ENCODE measurements at places on chromosomes 7 and 10. TPM values are rescaled to one million over a fixed set of nuclear protein-coding genes. Genes with fewer than 3 reads are reported as not detected.
A peak's percentile ranks its signal among the peaks of the same experiment; 100 is the strongest.

DNA sequence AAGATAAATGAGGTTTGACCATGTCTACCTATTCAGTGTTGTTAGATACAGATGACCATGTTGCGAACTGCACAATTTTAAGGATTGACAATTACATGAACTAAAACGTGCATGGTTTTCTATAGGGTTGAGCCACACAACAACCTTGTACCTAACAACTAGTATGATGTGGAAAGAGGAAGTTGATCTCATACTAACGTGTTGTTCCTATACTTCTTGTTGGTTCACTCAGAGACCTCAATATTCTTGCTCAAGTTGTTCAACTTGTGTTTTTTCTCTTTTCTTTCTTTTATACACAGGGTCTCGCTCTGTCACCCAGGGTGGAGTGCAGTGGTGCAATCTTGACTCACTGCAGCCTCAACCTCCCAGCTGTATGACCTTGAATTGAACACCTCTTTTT lies 6.1 kb upstream of the KEL start:
- H3K27me3 ChIP-seq, result peaks cover 50% of the 10 kb centered on the region
- no peaks in the 10 kb centered on the region for H3K4me1 ChIP-seq
- no peak overlapping the region for H3K4me3 ChIP-seq

The IGFBP1 gene
- 3.3 TPM for total RNA-seq

The NEUROD6 gene
- not detected for total RNA-seq

GRCh38 chr7:100559127-100559526 lies 14.6 kb downstream of the SAP25 start:
- DNase-seq, result no peak
- no peaks in the 10 kb centered on the region for H3K4me1 ChIP-seq
- H3K27me3 ChIP-seq, result no peaks in the 10 kb centered on the region
- H3K36me3 ChIP-seq, result peaks cover 48% of the 10 kb centered on the region

The OR2A2 gene
- not detected for total RNA-seq

DNA sequence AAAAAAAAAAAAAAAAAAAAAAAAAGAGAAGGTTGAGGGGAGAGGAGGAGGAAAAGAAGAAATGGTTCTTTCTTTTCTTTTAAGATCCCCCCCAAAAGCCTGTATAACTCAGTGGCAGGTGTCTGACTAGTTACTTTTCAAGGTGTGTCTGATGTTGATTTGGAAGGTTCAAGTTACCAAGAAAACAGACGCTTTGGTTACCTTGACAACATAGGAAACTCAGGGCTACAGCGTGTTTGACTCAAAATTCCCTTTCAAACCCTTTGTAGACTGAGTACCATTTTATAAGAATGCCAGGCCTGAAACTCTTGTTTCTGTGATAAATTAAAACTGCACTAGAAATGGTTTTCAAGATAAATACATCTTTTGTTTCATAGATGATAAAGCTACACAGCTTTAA lies 286.8 kb downstream of the SKIDA1 start:
- DNase-seq, result no peak
- H3K4me3 ChIP-seq, result no peak overlapping the region
- H3K27me3 ChIP-seq, result no peaks in the 10 kb centered on the region
- H3K4me1 ChIP-seq, result peaks cover 10% of the 10 kb centered on the region

- peaks cover 74% of the 10 kb centered on the region for H3K27me3 ChIP-seq
- no peaks in the 10 kb centered on the region for H3K36me3 ChIP-seq
- no peak for DNase-seq
- H3K4me1 ChIP-seq, result no peaks in the 10 kb centered on the region
- no peak overlapping the region for H3K27ac ChIP-seq
Measured at GRCh38 chr10:122468307-122468925, 7.1 kb downstream of the HTRA1 start.

GRCh38 chr7:108586274-108586710 lies 16.6 kb downstream of the DNAJB9 start:
- no peak overlapping the region for H3K4me3 ChIP-seq

DNA sequence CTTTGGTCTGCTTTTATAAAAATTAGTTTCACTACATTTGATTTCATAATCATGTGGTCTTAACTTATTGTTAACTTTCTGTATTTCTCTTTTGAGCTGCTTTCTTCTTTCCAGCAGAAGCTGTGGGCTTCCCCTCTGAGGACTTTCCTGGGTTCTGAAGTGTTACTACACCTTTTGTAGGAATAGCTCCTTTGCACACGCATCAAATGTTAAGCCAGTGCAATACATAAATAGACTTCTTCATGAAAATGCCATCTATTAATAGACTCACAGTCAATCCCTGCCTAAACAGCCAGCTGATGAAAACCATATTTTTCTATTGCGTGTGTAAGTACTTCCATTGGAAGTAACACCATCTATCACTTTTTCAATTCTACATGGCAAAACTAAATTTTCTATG lies 1.5 kb downstream of the ABCB4 start:
- peaks cover 38% of the 10 kb centered on the region for H3K27me3 ChIP-seq
- H3K4me3 ChIP-seq, result no peak overlapping the region
- no peak overlapping the region for H3K27ac ChIP-seq
- H3K36me3 ChIP-seq, result no peaks in the 10 kb centered on the region

DNA sequence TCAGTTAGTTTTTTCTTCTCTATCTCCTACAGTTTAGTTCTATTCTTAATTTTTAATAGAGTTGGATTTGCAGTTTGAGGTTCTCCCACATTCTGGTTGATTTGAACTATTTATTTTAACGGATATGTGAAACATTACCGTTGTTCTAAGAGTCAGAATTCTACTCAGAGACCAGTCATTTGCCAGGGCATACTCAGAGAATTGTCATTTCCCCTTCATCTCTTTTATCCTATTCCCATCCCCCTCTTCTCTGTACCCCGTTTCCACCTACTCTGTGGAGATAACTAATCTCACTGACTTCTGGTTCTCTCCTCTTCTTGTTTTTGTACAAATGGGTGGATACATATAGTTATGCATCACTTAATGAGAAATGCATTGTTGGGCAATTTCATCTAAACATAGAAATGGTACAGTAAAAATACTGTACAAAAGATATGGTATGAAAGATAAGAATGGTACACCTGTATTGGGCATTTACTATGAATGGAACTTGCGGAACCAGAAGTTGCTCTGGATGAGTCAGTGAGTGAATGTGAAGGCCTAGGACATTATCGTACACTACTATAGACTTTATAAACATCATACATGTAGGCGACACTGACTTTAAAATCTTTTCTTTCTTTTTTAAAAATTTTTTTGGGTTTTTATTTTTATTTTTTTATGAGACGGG lies 53.1 kb downstream of the INPP5F start:
- no peaks in the 10 kb centered on the region for H3K4me1 ChIP-seq
- H3K27ac ChIP-seq, result no peak overlapping the region
- no peaks in the 10 kb centered on the region for H3K36me3 ChIP-seq
- DNase-seq, result no peak

The DPP6 gene
- not detected for total RNA-seq

DNA sequence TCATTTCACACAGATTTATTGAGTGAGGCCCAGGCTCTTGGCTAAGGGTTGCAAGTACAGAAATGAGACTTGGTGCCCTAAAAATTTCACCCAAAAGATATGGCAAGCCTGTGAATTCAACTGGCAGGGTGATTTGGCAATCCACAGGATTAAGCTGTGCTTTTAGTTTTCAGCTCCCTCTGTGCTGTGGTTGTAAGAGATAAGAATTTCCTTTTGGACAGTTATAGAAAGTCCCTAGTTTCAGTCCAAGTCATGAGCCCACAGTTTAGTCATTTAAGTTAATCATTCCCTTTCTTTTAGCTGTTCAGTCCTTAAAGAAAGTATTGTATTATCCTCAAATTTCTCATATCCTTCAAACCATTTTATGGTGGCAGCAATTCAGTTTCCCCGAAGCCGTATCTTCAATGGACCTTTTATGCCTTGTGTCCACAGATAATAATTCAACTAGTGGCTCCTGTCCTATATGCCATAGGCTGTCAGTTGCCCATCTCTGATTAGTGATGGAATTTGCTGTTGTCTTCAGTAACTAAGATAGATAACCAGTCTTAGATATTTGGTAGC lies 73.4 kb upstream of the NAMPT start:
- H3K4me3 ChIP-seq, result no peak overlapping the region
- H3K27ac ChIP-seq, result peak overlapping the region; percentile 96

The UCN3 gene
- not detected for total RNA-seq

- H3K4me3 ChIP-seq, result no peak overlapping the region
- DNase-seq, result no peak
- H3K4me1 ChIP-seq, result no peaks in the 10 kb centered on the region
- no peak overlapping the region for H3K27ac ChIP-seq
- peaks cover 1% of the 10 kb centered on the region for H3K36me3 ChIP-seq
Measured at GRCh38 chr10:482051-482501, 207.4 kb downstream of the DIP2C start.

GRCh38 chr10:48603421-48604038 lies 1.3 kb downstream of the ARHGAP22 start:
- H3K27me3 ChIP-seq, result peaks cover 68% of the 10 kb centered on the region
- H3K4me1 ChIP-seq, result no peaks in the 10 kb centered on the region
- no peak overlapping the region for H3K27ac ChIP-seq
- H3K4me3 ChIP-seq, result no peak overlapping the region

GRCh38 chr7:106248600-106248999 lies 36.2 kb downstream of the NAMPT start:
- no peaks in the 10 kb centered on the region for H3K27me3 ChIP-seq
- H3K4me1 ChIP-seq, result peaks cover 4% of the 10 kb centered on the region
- no peak overlapping the region for H3K27ac ChIP-seq

DNA sequence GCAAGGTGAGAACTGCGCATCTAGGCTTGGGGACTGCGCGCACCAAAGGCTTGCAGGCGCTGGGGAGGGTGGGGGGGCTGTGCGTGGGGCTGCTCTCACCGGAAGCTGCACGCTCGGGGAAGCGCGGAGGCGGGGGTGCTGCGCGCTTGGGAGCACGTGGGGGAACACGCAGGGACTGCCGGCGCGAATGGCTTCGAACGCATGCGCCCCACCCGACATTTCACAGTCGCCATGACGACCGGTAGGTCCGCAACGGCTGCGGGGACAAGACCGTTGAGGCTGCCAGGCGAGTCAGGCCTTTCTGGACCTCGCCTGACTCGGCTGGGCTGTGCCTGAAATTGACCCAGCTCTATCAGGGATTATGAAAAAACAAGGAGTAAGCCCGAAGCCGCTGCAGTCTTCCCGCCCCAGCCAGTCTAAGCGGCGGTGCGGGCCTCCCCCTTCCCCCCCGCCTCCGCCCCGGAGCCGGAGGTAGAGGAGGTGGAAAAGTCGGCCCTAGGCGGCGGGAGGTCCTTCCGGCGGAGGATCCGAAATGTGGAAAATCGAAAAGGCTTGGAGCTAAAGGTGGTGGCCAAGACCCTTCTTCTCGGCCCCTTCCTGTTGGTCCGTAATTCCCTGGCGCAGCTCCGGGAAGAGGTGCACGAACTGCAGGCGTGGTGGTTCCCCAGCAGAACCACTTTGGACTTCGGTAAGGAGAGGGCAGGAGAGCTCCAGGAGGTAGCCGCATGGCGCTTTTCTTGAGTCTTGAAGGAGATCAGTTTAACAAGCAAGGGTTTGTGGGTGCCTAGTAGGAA lies 34.9 kb upstream of the STEAP1 start:
- peak overlapping the region; percentile 89 for H3K4me3 ChIP-seq
- no peak overlapping the region for H3K27ac ChIP-seq
- peak; percentile 18 for DNase-seq
- peaks cover 10% of the 10 kb centered on the region for H3K4me1 ChIP-seq

- H3K27ac ChIP-seq, result no peak overlapping the region
- H3K4me1 ChIP-seq, result no peaks in the 10 kb centered on the region
- H3K36me3 ChIP-seq, result peaks cover 24% of the 10 kb centered on the region
- H3K27me3 ChIP-seq, result no peaks in the 10 kb centered on the region
- no peak for DNase-seq
Measured at GRCh38 chr7:128947854-128948253, 10.1 kb downstream of the IRF5 start.

GRCh38 chr7:29255199-29255878 lies 60.8 kb downstream of the CHN2 start:
- no peak for DNase-seq
- no peaks in the 10 kb centered on the region for H3K27me3 ChIP-seq
- peaks cover 24% of the 10 kb centered on the region for H3K4me1 ChIP-seq
- H3K36me3 ChIP-seq, result peaks cover 10% of the 10 kb centered on the region

The AFAP1L2 gene
- total RNA-seq, result 1.1 TPM

GRCh38 chr7:20647908-20648776 lies 32.7 kb downstream of the ABCB5 start:
- H3K27ac ChIP-seq, result no peak overlapping the region
- H3K4me1 ChIP-seq, result peaks cover 9% of the 10 kb centered on the region
- no peaks in the 10 kb centered on the region for H3K27me3 ChIP-seq
- H3K4me3 ChIP-seq, result no peak overlapping the region
- no peaks in the 10 kb centered on the region for H3K36me3 ChIP-seq

The CTTNBP2 gene
- total RNA-seq, result 2.4 TPM

GRCh38 chr7:133575726-133576440 lies 323.0 kb downstream of the EXOC4 start:
- no peaks in the 10 kb centered on the region for H3K36me3 ChIP-seq
- H3K4me1 ChIP-seq, result peaks cover 22% of the 10 kb centered on the region
- no peak overlapping the region for H3K27ac ChIP-seq
- H3K27me3 ChIP-seq, result no peaks in the 10 kb centered on the region
- no peak overlapping the region for H3K4me3 ChIP-seq
- no peak for DNase-seq

The ADAP1 gene
- total RNA-seq, result 220 TPM

GRCh38 chr7:120990468-120991118 lies 2.1 kb downstream of the CPED1 start:
- no peaks in the 10 kb centered on the region for H3K27me3 ChIP-seq
- peaks cover 6% of the 10 kb centered on the region for H3K36me3 ChIP-seq
- no peak overlapping the region for H3K27ac ChIP-seq
- DNase-seq, result no peak
- peaks cover 27% of the 10 kb centered on the region for H3K4me1 ChIP-seq

DNA sequence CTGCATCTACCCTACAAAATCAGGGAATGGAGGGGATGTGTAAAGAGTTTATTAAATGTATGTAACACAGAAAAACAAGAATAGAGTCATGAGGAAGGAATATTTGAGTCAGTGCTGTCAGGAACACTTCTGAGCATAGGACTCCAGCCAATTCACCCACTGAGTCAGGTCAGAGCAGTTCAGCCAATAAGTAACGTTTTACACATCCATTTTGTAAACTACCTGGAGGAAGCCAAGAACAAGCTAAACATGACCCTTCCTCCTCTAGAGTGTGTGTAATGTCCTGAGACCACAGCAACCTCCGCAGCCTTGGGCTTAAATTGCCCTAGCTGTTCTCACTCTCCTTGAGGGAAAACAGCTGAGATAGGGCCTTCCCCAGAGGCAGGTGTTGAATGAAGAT lies 691.5 kb upstream of the LRRN3 start:
- H3K27me3 ChIP-seq, result no peaks in the 10 kb centered on the region
- no peaks in the 10 kb centered on the region for H3K36me3 ChIP-seq
- DNase-seq, result no peak
- H3K27ac ChIP-seq, result no peak overlapping the region
- no peak overlapping the region for H3K4me3 ChIP-seq

Data from Calu3 (cell line).